ENCODE measurements at places on chromosomes 4 and X.

- no peak for DNase-seq
These were observed 23.4 kb downstream of the RBM47 start for GRCh38 chr4:40606239-40606767.

DNA sequence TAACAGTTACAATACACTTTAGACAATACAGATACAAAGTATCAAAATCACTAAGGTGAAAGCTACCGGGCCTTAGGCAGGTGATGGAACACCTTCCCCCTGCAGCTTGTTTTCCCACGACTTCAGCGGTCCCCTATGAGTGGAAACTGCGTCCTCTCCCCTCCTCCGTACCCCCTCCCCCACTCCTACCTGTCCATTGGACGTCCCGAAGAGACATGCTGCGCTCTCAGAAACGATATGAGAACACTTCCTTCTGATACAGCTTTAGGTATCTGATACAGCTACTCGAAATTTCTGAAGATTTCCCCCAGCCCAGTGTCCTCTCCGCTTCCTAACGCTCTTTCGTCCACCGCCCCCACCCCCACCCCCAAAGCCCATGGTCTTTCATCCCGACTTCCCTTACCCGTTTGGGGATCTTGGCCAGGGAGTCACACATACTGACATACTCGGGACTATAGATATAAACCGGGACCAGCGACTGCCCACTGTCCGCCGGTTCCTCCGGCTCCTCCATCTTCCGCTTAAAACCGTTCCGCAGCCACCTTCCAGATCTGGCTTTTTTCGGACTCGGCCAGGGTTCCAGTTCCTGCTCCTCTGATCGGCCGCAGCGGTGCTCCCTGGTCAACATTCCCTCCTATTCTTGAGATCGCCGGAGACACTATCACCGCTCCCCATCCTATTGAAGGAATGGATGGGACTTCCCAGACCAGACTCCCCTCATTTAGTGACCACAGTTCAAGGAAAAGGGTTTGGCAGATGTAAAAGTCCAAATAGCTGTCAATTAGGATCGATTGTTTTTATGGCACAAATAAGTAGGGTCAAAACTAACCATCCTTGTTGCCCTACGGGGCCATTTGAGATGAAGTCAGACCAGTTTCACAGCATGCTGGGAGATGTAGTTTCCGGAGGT, at the start of gene HDAC8:
TSS of gene HDAC8 (minus strand) at position 596 of the 910 bp plus-strand sequence. CDS start at position 514, 82 bp downstream.
- peak; percentile 80 for DNase-seq

- peak; percentile 70 for DNase-seq
These were observed 531 bp downstream of the HCFC1 start for GRCh38 chrX:153971124-153971449.

DNA sequence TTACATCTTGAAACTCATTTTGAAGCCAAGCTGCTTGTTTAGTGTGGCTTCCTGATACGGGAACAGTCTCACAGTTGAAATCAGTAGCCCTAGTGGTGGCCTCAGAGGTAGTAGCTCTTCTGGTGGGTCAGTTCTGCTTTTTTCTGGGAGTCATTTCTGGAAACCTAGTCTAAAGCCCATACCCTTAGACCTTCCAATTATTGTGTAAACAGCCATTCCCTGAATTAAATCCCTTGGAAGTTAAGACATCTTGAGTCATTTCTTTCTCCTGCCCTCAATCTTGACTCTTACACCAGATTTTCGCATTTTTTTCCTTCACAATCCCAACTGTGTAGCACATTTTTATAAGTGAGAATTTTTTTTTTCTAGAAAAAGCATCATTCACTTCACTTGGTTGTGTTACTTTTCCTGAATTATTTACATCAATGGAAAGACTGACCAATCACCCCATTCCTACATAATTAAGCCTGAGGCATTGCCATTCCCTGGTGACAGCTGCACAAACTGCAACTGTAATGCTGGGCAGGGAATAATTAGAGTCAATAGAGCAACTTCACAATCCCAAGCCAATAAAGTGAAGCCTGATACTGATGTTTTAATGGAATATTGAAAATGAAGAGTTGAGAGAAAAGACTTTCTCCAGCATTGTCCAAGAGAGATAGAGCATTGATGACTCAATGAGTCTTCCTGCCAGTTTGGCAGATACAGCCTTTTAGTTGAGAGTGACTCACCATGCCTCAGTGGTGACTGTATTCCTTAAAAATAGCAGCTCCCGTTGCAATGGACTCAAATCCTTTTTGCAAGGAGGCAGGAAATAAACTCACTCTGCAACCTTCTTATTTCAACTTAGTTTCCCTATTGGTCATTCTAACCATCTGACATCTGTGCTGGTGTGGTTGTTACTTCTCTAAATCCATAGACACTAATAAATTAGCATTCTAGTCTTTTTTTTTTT, 13.0 kb upstream of the SEPSECS start:
- DNase-seq: no peak

DNA sequence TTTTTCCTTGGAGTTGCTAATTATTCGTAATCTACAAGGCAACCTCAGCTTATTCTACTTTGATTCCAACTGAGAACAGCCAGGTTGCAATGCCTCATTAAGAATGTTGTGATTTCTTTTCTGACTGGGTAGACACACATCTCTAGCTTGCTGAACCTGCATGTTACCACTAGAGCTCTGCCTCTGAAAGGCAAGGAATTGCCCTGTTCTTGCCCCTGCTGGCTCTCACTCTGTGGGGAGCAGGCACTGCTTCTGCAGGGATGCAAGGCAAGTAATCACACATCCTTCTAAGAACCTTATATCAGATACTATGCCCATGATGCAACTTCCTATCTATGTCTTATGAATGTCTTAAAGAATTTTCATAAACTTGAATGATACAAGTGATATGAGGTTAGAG, 503.2 kb downstream of the PACRGL start:
- no peak for DNase-seq

DNA sequence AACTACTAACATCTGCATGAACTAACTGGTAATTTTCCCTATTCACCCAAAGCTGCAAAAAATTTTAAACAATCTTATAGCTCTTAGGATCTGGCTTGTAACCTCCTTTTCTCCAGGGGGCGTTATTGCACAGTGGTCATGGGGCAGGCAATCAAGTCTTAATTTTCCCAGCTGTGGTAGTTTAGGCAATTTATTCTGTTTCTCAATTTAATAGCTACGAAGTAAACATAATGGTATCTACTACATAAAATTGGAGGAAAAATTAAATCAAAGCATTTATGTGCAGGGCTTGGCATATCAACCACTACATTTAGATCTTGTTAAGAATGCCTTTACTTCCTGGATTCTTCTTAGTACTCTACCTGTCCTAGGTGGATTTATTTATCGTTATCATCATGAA, 137.4 kb upstream of the GUCY1A1 start:
- DNase-seq: no peak

- no peak for DNase-seq
These were observed 71.4 kb downstream of the AREG start for GRCh38 chr4:74516303-74516702.

Data from left renal cortex interstitium (tissue), 4 donors.